ENCODE measurements at places on chromosomes 16 and 17.
A peak's percentile ranks its signal among the peaks of the same experiment; 100 is the strongest.

DNA sequence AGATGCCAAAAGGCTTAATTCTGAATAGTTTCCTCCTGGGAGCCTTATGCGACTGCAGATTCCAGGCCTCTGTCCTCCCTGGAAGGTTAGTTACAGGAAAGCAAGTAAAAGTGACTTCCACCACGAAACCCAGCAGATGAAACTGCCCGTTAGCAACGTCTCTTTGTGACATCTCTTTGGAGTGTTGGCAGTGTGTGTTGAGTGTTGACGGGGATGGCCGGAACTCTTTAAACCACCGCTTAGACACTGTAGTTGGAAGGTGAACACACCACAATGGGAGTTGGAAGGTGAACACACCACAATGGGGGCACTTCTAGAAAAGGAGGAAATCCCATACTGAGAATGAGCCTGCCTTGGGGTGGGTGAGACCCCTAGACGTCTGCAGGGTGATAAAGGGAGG is 858 bp downstream of the SKAP1 start:
- DNase-seq = no peak

- DNase-seq = no peak
Measured at GRCh38 chr16:49703483-49703882, 152.4 kb downstream of the ZNF423 start.

GRCh38 chr17:47829870-47830269 is 1.5 kb downstream of the MRPL10 start:
- no peak for DNase-seq

- no peak for DNase-seq
Measured at GRCh38 chr17:58353389-58353825, 1.4 kb upstream of the SUPT4H1 start.

DNA sequence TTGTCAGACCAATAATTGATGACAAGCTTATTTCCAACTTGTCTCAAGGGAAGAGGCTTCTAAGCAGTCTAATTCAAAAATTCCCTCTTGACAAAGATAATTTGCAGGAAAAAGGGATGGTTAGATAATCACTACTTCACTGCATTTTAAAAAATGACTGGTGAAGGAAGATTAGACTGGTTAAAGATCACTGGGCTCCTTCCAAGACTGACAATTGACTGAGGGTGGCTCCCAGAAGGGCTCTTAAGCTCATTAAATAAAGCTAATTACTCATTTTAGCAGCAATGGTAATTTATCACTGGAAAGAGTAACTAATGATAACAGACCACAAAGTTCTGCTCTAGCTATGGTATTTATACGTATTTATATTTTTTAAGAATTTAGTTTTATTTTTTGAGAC is 4.4 kb upstream of the HEATR3 start:
- DNase-seq = no peak

DNA sequence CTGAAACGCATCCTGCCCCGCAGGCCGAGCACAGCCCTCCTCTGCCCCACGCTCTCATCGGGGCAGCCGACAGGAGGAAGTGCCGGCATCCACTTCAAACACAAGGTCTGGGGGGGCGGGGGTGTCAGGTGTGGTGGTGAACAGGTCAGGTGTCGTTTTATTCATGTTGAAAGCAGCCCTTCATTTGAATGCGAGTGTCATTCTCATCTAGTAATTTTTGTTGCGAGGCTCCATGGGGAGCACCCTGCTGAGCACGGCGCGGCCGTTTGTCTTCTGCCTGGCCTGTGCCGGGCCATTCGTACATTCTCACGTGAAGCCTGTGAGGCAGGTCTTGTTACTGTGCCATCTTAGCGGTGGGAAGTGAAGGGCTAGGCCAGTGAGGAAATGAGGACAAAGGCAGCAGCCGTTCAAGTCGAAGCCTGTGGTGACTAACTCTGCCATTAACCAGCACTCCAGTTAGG is 1.9 kb downstream of the ACSF3 start:
- DNase-seq = no peak

GRCh38 chr16:65782611-65783600 is 583.6 kb upstream of the CDH5 start:
- DNase-seq = no peak

- no peak for DNase-seq
Measured at GRCh38 chr17:510226-510917, 157.8 kb upstream of the RPH3AL start.

DNA sequence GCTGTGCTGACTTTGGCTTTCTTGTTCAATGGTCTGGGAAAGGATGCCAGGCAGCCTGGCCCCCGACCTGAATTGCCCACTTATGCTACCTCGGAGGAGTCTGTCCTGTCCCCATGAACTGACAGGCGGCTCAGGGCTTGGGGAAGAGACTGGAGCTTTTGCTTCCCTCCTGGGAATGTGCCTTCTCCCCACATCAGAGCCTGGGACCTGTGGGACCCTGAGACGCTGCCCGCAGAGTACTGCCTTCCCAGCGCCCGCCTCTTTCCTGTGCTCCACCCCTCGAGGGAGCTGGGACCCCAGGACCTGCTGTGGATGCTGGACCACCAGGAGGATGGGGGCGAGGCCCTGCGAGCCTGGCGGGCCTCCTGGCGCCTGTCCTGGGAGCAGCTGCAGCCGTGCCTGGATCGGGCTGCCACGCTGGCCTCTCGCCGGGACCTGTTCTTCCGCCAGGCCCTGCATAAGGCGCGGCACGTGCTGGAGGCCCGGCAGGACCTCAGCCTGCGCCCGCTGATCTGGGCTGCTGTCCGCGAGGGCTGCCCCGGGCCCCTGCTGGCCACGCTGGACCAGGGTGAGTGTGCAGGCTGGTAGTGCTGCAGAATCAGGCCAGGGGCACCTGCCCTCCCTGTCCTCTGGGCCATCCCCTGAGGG is 18.5 kb downstream of the FCSK start:
- DNase-seq = no peak

GRCh38 chr16:17070882-17071592 is 399.7 kb downstream of the XYLT1 start:
- no peak for DNase-seq

GRCh38 chr17:51372345-51373004 is 112.1 kb downstream of the UTP18 start:
- peak; percentile 85 for DNase-seq

DNA sequence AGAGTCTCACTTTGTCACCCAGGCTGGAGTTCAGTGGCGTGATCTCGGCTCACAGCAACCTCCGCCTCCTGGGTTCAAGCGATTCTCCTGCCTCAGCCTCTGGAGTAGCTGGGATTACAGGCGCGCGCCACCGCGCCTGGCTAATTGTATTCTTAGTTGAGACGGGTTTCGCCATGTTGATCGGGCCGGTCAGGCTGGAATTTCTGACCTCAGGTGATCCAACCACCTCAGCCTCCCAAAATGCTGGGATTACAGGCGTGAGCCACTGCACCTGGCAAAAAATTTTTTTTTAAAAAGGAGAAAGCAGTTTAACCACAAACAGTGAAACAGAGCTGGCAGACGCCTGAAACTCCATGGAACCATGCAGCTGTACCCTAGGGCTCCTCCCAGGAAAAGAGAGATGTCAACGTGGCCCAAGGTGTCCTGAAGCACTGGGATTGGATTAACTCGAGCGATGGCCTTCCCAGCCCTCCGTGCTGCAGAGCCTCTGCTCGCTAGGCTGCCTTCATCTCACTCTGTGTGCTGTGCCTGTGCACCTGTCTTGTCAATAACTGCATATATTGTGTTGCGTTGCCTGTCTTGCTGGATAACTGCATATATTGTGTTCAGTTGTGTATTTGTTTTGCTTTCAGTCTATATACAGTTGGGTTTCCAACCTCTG is 29.6 kb upstream of the FOXK2 start:
- no peak for DNase-seq

- DNase-seq = no peak
Measured at GRCh38 chr17:39926135-39926587, 1.2 kb downstream of the ORMDL3 start.

DNA sequence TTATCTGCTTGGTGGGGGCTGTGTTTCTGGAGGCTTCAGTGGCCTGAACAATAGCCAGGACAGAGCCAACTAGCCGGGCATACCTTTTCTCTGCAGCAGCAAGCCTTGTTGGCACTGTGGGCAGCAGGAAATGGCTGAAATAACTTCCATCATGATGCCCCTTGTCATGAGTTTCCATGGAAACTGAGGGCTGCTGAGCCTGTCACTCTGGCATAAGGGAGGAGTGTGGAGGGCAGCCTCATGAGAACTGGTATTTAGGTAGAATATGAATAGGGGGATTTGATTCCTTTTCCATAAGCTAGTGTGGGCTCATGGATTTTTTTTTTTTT is 39.4 kb downstream of the PLCG2 start:
- DNase-seq = no peak

DNA sequence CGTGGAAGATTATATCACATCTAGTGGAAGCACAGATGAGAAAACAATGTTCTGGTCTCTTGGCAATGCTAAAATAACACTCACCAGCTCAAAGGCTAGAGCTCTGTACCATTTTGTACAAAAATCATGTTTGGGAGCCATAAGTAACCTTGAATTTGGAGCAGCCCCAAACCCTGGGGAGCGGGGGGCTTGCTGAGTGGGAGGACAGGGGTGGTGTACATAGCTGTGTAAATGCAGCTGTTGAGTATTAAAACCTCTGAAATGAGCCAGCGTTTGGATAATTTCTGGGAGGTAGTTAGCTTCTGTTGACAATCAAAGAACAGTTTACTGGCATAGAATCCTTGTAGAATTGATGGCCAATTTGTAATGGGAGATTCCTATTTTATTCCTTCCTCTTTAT is 4.3 kb downstream of the MYH8 start:
- no peak for DNase-seq

DNA sequence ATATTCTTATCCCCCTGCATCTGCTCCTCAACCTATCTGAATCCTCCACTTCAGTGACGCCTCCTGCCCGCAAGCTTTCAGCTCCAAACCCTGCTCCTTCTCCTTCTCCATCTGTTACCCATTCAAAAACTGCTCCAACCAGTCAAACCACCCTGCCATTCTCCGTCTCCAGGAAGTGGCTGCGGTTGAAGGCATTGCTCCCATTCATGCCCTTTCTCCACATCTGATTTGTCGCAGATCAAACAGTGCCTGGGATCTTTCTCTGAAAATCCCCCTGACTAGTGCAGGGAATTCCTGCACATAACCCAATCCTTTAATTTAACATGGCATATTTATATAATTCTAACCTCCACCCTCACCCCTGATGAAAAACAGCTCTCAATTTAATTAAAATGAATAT is 56.3 kb downstream of the SLFN5 start:
- DNase-seq = no peak

GRCh38 chr17:42414704-42415409 is 8.2 kb downstream of the CAVIN1 start:
- peak; percentile 71 for DNase-seq

- DNase-seq = no peak
Measured at GRCh38 chr16:84834403-84834772, 14.6 kb downstream of the CRISPLD2 start.

DNA sequence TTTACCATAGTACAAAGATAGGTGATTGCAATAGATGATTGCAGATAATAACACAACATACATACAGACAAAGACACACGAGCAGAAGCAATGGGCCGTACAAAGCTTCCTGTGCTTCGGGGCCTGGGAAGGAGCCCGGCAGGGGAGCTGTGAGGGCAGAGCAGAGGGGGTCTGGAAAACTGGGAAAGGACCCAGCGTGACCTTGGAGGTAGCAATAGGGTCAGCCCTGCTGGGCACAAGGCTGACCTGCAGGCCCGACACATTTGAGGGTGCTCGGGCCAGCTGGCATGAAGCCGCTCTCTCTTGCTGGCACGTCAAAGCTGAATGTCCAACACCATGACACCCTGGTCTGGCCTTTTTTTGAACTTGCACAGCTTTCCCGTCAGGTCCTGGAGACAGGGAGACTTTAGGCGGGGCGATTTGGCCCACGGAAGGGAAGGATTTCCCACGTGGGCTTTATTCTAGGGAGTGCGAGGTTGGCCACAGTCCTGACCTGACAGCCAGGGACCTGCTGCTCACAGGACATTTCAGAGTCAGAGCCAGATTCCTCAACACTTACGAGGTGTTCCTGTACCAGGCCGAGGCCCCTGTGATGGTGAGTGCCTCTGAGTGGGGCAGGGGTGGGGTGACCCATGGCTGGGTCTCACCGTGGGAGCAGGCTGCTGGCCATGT is 83.2 kb downstream of the NTN1 start:
- DNase-seq = no peak

GRCh38 chr16:78392585-78393195 is 293.2 kb downstream of the WWOX start:
- no peak for DNase-seq

DNA sequence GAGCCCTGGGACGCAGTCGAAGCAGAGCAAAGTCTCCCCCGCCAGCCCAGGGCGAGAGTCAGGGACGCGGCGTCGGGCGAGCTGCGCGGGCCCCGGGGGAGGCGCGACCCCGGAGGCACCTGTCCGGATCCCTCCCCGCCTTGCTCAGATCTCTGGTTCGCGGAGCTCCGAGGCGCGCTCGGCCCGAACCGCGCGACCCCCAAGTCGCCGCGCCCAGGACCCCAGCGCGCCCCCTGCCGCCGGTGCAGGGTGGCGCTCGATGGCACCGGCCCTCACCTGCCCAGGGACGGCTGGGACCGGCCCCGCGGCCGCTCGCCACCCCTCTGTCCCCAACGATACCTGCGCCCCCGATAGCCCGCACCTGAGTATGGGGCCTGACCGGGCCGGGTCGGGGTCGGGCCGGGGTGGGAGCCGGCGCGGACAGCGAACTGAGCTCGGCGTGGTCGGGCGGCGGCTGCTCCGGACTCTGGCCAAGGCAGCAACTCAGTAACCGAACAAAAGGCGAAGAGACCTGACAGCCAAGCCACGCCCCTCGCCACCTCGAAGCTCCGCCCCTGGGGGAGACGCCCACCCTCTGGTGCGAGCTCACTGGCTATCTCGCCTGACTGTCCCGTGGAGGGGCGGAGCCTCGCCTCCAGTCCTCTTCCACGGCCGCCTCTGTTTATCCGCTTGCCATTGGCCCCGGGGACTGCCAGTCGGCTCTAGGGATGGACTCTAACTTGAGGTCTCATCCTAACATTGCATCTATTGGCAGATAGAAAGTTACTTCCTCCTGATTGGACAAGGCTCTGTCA is at the start of gene JUP:
Gene JUP, minus strand, starts transcription at position 485 of the 794 bp plus-strand sequence. CDS start 14,857 bp downstream, outside the sequence.
- no peak for DNase-seq

- DNase-seq = no peak
Measured at GRCh38 chr16:11627292-11627663, 40.6 kb upstream of the LITAF start.

DNA sequence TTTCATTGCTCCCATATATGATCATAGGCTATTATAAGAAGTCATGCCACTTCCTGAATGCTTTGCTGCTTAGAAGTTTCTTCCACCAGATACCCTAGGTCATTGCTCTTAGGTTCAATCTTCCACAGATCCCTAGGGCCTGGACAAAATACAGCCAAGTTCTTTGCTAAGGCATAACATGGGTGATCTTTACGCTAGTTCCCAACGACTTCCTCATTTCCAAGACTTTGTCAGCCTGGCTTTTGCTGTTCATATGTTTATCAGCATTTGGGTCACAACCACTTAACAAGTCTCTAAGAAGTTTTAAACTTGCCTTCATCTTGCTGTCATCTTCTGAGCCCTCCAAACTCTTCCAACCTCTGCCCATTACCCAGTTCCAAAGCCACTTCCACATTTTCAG is 20.1 kb upstream of the DLX3 start:
- DNase-seq = no peak

GRCh38 chr17:39538866-39539265 is 68.9 kb downstream of the NEUROD2 start:
- peak; percentile 74 for DNase-seq

Data from GF-D8 (cell line).